PC-9 (cell line): ENCODE measurements at places on chromosomes 5 and 9. TPM values are rescaled to one million over a fixed set of nuclear protein-coding genes. Genes with fewer than 3 reads are reported as not detected.
A peak's percentile ranks its signal among the peaks of the same experiment; 100 is the strongest.

- no peaks in the 10 kb centered on the region for H3K36me3 ChIP-seq
- H3K27me3 ChIP-seq: no peaks in the 10 kb centered on the region
- no peak overlapping the region for H3K27ac ChIP-seq
- no peak overlapping the region for H3K4me3 ChIP-seq
- no peak for DNase-seq
Measured at GRCh38 chr5:103454770-103455169, 107.8 kb downstream of the NUDT12 start.

DNA sequence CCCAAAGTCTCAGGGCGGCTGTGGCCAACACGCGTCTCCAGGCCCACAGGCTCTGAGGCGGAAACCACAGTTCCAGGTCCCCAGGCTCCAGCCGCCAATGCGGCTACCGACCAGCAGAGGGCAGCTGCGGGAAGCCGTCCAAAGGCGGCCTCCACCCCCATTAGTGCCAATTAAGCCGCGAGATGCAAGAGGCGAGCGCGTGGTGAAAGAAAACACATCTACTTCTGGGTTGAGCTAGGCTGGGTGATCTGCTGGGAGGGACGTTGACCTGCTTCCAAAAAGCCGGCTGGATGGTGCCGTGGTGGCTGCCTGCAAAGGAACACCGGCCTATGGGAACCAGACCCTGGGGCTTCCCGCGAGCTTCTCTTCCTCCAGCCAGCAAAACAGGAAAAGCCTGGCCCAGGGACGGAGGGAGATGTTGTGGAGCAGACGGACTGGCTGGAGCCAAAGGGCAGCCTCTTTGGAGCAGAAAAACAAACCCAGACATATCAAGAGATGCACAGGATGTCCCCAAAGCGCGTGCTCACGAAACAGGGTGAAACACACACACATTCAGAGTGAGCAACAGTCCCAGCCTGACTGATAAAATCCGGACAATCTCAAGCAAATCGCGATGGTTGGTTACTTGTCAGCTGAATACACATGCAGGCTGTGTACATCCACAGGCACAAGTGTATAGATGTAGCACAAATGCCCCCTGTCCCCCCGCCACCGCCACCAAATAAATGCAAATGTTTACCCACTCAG lies 187.1 kb upstream of the BRINP1 start:
- H3K36me3 ChIP-seq: no peaks in the 10 kb centered on the region
- H3K4me1 ChIP-seq: no peaks in the 10 kb centered on the region
- H3K4me3 ChIP-seq: no peak overlapping the region
- H3K27me3 ChIP-seq: no peaks in the 10 kb centered on the region

- H3K27me3 ChIP-seq: no peaks in the 10 kb centered on the region
- H3K36me3 ChIP-seq: no peaks in the 10 kb centered on the region
- no peak overlapping the region for H3K4me3 ChIP-seq
- H3K27ac ChIP-seq: no peak overlapping the region
Measured at GRCh38 chr5:33761139-33761538, 130.7 kb downstream of the ADAMTS12 start.

- no peaks in the 10 kb centered on the region for H3K4me1 ChIP-seq
- H3K27ac ChIP-seq: no peak overlapping the region
- no peak for DNase-seq
- no peaks in the 10 kb centered on the region for H3K27me3 ChIP-seq
- H3K4me3 ChIP-seq: no peak overlapping the region
Measured at GRCh38 chr5:9498541-9499497, 47.1 kb downstream of the SEMA5A start.

DNA sequence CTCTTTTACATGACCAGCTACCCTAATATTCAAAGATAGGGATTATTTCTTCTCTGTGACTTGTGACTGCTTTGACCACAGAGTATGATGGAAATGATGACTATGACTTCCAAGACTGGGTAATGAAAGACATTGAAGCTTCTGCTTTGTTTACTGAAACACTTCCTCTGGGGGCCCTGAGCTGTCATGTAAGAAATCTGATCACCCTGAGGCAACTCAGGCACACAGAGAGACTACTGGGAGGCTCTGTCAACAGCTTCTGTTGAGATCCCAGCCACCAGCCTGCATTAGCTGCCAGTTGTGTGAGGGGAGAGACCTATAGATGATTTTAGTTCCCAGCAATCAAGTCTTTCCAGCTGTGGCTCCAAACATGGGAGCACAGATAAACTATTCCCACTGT lies 76.5 kb downstream of the KCTD16 start:
- H3K4me3 ChIP-seq: no peak overlapping the region
- no peaks in the 10 kb centered on the region for H3K27me3 ChIP-seq
- no peaks in the 10 kb centered on the region for H3K4me1 ChIP-seq
- DNase-seq: no peak

DNA sequence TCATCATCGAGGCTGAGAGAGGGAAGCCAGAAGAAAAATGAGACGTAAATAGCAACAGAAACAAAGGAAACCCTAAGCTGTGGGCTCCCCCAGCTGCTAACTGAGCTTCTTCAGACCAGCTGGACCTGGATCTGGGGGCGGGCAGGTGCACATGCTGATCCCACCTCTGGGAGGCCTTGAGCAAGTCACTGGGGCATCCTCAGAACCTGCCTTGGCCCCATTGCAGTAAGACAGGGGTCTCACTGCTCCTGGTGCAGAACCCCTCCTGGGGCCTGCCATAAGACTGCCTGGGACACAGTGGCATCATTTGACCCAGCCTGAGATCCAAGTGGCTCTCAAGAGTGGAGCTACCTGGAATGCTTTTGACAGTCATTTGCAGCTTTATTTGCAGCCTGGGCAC lies 77.4 kb downstream of the PHF2 start:
- H3K27me3 ChIP-seq: no peaks in the 10 kb centered on the region
- DNase-seq: no peak
- no peak overlapping the region for H3K4me3 ChIP-seq
- H3K27ac ChIP-seq: no peak overlapping the region
- H3K36me3 ChIP-seq: peaks cover 9% of the 10 kb centered on the region; the same call in 1 of the 2 replicates

ACTBL2 gene
- 0.98 and 1.5 TPM in 2 replicates for total RNA-seq

- no peaks in the 10 kb centered on the region for H3K27me3 ChIP-seq
- no peak overlapping the region for H3K27ac ChIP-seq
- DNase-seq: no peak
Measured at GRCh38 chr9:80059979-80060378, 488.2 kb downstream of the TLE4 start.

DNA sequence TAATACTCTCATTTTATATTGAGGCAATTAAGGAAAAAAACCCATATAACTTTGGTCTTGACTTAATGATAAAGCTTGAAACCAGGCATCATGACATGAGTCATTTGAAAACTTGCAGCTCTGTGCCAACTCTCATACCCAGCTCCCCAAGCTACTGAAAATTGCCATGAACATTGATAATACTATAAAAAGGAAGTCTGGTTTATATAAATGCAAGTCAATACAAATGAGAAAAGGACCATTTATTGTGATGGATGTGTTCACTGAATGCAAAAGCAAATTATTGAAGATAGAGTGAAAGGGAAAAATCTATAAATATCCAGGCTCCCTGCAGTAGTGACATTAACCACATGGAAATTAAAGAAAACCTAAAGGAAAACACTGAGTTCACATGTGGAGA lies 116.3 kb downstream of the DEPDC1B start:
- H3K4me1 ChIP-seq: no peaks in the 10 kb centered on the region
- H3K36me3 ChIP-seq: no peaks in the 10 kb centered on the region
- no peak overlapping the region for H3K4me3 ChIP-seq
- DNase-seq: no peak

DDX4 gene
- not detected in 2 replicates for total RNA-seq

DNA sequence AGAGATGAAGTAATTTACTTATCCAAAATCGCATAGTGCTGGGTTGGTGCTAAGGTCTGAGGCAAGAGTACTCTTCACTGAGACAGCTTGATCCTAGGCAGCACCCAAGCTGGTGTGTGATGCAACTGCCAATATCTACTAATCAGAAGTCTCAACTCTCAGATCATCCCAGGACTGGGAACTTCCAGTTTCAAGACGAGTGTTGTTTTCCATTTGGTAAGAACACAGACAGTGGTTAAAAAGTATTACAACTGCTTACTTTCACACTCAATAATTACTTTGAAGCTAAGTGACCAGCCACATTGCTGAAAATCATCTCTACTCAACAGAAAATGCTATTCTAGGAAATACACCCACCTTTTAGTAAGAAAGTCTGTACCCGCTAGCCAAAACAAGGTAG lies 45.3 kb downstream of the FBXW11 start:
- H3K4me1 ChIP-seq: 0 out of 2 replicates have a peak, but pooled peaks cover 7% of the 10 kb centered on the region
- no peak for DNase-seq

DNA sequence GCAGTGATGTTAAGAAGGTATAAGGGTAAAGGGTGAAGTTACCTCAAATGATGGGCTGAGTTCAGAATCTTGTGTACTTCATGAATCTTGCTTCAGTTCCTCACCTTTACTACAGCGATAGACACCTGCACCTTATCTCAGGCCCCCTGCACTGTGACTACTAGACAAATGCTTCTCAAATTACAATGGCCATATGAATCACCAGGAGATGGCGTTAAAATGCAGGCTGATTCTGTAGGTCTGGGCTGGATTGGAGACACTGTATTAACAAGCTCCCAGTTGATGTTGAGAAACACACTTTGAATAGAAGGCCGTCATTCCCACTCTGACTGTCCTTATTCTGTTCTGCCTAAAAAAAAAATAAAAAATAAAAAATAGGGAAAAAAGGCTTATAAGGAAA lies 29.8 kb downstream of the TARS1 start:
- H3K27ac ChIP-seq: no peak overlapping the region
- peaks cover 76% of the 10 kb centered on the region for H3K36me3 ChIP-seq
- no peak overlapping the region for H3K4me3 ChIP-seq
- no peaks in the 10 kb centered on the region for H3K4me1 ChIP-seq

GABRA1 gene
- total RNA-seq: not detected in 2 replicates

DNA sequence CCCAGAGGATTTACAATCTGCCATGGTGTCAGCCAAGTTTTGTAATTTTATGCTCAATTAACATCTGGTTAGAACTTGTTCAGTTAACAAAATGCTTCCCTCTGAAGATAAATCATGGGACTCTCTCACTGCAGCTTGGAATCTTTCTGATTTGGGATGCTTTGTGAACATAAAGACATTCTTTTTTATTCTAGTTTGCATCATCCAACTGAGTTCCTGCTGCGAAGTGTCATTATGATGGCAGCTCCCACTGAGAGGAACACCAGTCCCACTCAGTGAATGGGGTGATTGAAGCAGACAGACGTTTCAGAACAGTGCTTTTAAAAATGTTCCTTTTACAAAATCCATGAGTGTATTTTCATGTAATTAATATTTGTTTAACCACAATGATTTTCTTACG lies 863.8 kb downstream of the TLE4 start:
- no peak overlapping the region for H3K4me3 ChIP-seq
- H3K27me3 ChIP-seq: no peaks in the 10 kb centered on the region
- no peaks in the 10 kb centered on the region for H3K36me3 ChIP-seq
- no peak for DNase-seq

GRCh38 chr5:168875832-168876231 lies 296.7 kb upstream of the PANK3 start:
- H3K27ac ChIP-seq: no peak overlapping the region
- no peaks in the 10 kb centered on the region for H3K4me1 ChIP-seq
- no peak overlapping the region for H3K4me3 ChIP-seq
- DNase-seq: no peak
- peaks cover 91% of the 10 kb centered on the region for H3K27me3 ChIP-seq

DNA sequence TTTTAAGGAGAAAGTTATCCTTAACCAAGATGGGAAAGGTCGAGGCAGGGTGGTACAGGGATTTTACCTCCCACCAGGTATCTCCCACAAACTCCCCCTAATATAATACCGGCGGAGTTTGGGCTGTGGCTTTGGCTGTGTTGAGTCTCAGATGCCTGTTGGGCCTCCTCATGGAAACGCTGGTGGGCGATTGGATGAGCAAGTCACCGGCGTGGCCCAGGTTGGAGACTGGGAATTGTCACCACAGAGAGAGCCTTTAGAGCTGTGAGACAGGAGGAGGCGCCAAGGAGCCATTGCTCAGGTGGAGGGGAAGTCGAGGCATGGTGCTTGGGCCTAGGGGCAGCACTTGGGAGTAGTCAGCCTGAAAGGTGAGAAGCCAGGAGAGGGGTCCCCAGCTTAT lies 3.4 kb upstream of the CAMSAP1 start:
- H3K4me3 ChIP-seq: no peak overlapping the region
- no peaks in the 10 kb centered on the region for H3K4me1 ChIP-seq
- no peaks in the 10 kb centered on the region for H3K36me3 ChIP-seq
- H3K27ac ChIP-seq: no peak overlapping the region
- H3K27me3 ChIP-seq: no peaks in the 10 kb centered on the region

PRLR gene
- total RNA-seq: not detected in 2 replicates

DNA sequence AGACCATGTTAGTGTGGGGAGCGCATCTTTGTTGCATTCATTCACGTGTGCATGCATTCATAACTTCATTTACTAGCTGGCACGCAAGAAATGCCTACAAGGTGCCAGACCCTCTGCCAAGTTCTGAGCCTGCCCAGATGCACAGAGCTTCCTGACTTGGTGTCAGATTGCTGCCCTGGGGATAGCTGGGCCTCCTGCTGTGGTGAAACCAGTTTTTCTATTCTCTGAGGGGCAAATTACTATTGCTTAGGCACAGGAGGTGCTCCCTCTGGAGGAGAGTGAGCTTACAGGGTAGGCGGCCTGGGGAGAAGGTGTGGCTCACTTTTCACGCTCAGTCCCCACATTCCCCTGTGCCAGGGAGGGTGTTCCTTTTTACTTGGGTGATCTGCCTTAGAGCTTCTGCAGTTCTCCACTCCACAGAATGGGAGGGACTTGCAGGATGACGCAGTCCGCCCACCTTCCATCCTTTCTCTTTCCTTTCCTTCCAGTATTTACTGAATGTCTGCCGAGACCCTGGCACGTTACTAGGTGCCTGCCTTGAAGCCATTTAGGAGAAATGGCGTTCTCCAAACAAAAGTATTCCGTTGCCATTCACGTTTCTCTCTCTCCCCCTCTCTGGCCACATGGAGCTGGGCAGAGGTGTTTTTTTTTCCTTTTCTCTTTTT lies 27.9 kb upstream of the CTNNA1 start:
- peak overlapping the region; percentile 17; the same call in 1 of the 2 replicates for H3K4me3 ChIP-seq
- H3K27me3 ChIP-seq: no peaks in the 10 kb centered on the region
- peak overlapping the region; percentile 74 for H3K27ac ChIP-seq
- no peaks in the 10 kb centered on the region for H3K36me3 ChIP-seq
- DNase-seq: peak; percentile 99

MYOT gene
- total RNA-seq: not detected in 2 replicates

FGF18 gene
- total RNA-seq: 0.52 and 1.1 TPM in 2 replicates

GRCh38 chr9:127912296-127912695 lies 4.5 kb downstream of the ST6GALNAC4 start:
- no peak for DNase-seq
- no peak overlapping the region for H3K27ac ChIP-seq
- no peak overlapping the region for H3K4me3 ChIP-seq

GRCh38 chr9:88373045-88373444 lies 15.2 kb upstream of the SPIN1 start:
- no peaks in the 10 kb centered on the region for H3K27me3 ChIP-seq
- no peaks in the 10 kb centered on the region for H3K36me3 ChIP-seq
- peaks cover 24% of the 10 kb centered on the region for H3K4me1 ChIP-seq
